ENCODE measurements at places on chromosomes 16 and 17.

DNA sequence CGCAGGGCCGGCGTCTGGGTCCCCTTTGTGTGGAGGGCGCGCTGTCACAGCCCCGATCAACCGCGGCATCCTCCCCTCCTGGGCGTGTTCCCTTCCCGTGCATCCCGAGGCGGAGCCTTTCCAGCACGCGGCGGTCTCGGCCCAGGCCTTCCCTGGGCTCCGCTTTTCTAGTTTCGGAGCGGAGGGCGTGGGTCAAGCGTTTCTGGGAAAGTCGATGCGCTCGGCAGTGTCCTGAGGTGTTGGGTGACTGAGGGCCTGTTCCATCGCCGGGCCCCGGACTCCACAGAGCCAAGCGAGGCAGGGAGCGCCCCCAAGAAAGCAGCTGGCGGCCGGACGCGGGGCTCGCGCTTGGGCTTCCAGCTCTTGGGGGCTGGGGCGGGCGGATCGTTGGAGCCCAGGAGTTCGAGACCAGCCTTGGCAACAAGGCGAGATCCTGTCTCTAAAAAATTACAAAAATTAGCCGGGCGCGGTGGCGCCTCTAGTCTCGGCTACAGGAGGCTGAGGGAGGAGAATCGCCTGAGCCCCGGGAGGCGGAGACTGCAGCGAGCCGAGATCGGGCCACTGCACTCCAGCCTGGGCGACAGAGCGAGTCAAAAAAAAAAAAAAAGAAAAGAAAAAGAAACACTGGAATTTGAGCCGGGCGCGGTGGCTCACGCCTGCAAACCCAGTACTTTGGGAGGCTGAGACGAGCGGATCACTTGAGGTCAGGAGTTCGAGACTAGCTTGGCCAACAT is 806 bp downstream of the IFT140 start:
- no peak for DNase-seq

DNA sequence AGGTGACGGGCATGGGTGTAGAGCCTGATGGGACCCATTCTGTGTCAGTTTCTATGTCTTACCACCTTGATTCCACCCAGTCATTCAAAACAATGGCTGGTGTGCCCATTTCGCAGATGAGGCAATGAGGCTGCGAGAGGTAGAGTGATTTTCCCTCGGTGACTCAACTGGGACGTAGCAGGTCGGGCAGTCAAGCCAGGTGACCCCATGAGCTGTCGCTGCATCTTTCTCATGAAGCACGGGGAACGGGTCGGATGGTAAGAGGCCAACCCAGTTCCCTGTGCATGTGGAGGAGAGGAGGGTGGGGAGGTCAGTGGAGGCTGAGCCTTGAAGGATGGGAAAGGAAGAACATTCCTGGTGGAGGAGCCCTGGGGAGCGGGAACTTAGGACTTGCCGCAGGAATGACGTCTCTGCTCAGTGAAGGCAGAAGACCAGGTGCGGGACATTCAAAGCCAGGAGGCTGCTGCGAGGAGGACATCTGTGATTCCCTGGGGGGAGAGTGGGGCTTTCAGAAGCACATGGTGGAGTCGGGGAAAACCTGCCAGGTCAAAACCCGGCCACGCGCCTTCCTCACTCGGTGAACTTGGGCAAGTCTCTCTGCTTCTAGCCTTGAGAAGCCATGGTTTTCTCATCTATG is 1.1 kb downstream of the IL21R start:
- DNase-seq: peak; percentile 83

GRCh38 chr17:73308017-73308823 is 3.6 kb downstream of the CDC42EP4 start:
- DNase-seq: no peak

GRCh38 chr17:44522883-44523671 is 19.9 kb upstream of the GPATCH8 start:
- DNase-seq: no peak

DNA sequence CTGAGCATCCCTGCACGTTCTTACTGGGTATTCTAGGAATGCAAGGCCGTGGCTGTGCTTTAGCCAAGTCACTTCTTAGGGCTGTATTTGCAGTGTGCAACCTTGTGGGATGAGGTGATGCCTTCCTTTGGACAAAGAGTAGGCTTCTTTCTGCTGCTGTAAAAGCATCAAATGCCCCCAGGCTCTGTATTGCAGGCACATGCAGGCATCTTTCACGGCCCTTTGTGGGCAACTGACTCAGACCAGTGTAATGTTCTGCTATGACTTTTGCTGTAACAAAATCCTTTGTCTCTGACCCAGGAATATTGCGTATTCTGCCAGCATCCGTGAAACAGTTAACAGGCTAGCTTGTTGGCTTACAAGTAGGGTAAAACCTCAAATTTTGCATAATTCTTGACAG is 30.9 kb upstream of the GCSH start:
- DNase-seq: no peak

GRCh38 chr16:8258523-8258922 is 331.8 kb downstream of the TMEM114 start:
- DNase-seq: no peak

Data from naive B cell (primary cell).